ENCODE measurements at places on chromosomes 6 and 20.

DNA sequence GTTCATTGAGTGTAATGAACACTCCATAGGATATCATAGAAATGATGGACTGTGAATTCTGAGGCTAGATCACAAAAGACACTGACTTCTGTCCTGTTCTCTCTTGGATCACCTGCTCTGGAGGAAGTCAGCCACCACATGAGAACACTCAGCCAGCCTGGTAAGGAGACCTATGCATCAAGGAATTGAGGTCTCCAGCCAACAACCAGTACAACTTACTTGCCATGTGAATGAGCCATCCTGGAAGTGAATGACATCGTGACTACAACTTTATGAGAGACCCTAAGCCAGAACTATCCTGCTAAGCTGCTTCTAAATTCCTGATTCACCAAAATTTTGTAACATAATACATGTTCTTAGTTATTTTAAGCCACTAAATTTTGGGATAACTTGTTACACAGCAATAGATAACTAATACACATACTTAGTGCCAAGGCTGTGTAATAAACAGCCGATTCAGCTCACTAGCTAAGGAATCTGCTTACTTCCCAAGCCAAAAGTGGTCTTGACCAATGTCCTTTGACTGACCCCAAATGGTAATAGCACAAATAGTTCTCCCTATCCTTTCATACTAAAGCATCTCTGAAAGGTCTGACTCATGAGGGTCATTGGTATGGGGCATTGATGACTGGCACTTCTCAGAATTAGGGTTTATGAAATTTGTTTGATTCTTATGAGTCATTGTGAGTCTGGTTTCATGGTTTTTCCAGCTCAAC lies 6.9 kb upstream of the CTNNBL1 start:
- DNase-seq = no peak

GRCh38 chr20:21340991-21341697 lies 38.0 kb downstream of the XRN2 start:
- no peak for DNase-seq

DNA sequence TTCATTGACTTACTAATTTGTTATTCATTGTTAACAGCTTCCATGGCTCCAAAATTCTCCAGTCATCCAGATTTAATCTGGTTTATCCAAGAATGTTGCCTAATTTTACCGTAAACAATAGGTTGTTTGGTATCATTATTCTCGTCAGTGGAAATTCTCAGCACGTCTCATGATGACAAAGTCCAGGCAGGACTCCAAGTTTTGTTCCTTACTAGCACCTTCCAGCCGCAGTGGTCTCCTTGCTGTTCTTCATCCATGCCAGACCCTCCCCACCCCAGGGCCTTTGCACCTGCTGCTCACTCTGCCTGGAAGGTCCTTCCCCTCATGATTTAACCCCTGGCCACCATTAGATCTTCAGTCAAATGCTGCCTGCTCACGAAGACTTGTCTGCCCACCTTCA lies 48.1 kb upstream of the NAA20 start:
- DNase-seq = no peak

DNA sequence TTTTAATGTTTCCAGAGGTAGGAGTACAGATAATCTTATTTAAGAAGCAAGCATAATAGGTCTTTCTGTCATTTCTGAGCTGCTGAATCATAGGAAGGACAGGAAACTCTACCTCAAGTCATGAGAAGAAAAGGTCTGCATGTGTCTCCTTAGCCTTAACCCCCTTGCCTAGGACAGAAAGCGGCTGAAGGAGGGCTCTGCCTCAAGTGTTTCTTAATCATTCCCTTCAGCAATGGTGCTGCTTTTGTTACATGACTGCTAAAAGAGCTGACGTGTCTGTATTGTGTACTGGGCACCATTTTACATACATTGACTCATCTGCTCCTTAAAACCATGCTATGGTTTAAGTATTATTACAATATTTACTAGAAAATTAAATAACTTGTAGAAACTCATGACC lies 564.0 kb upstream of the AGPAT4 start:
- no peak for DNase-seq

GRCh38 chr6:131947986-131948661 lies 3.0 kb downstream of the CCN2 start:
- DNase-seq = no peak

- DNase-seq = peak; percentile 88
Measured at GRCh38 chr20:266596-267562, 9.4 kb downstream of the DEFB132 start.

- DNase-seq = no peak
Measured at GRCh38 chr6:63858691-63859090, 223.1 kb downstream of the PHF3 start.

- no peak for DNase-seq
Measured at GRCh38 chr6:126682440-126682839, 342.5 kb downstream of the CENPW start.

GRCh38 chr6:45647341-45648261 lies 269.9 kb upstream of the SUPT3H start:
- no peak for DNase-seq

DNA sequence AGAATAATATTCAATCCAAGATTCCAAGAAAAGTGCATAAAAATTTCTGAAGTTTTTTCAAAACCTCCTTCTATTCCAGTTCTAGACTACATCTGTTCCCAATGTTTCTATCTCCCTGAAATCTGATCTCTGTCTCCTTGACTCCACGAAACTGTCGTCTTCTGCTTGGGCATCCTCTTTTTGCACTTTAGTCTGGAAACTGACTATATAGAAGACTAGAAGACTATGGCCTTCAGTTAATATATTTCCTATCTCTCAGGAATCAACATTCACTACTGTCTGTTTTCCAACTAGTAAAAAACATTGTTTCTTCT lies 745.4 kb upstream of the ADGRB3 start:
- DNase-seq = no peak

Measured in CD4-positive, alpha-beta T cell treated with Interferon alpha-2 for 1 hour (primary cell).